ENCODE measurements at places on chromosomes 12 and 14. TPM values are rescaled to one million over a fixed set of nuclear protein-coding genes. Genes with fewer than 3 reads are reported as not detected.

DNA sequence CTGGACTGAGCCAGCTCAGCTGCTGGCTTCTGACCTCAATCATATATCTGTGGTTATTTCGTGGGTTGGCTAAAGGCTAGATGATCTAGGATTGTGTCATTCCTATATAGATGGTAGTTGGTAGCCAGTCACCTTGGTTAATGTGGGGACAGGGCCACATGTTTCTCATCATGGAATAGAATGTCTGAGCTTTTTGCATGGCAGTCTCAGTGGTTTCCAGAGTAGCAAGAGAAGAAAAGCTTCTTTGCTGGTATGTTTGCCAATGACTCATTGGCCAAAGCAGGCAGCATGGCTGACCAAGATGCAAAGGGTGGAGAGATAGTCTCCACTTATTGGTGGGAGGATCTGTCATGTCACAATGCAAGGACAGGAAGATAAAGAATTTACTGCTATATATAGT, 746.4 kb upstream of the FLRT2 start:
- no peaks in the 10 kb centered on the region for H3K36me3 ChIP-seq
- H3K27ac ChIP-seq = no peak overlapping the region
- H3K27me3 ChIP-seq = no peaks in the 10 kb centered on the region
- no peaks in the 10 kb centered on the region for H3K4me1 ChIP-seq
- no peak for DNase-seq

Gene FITM1
- total RNA-seq = 1.9 TPM

DNA sequence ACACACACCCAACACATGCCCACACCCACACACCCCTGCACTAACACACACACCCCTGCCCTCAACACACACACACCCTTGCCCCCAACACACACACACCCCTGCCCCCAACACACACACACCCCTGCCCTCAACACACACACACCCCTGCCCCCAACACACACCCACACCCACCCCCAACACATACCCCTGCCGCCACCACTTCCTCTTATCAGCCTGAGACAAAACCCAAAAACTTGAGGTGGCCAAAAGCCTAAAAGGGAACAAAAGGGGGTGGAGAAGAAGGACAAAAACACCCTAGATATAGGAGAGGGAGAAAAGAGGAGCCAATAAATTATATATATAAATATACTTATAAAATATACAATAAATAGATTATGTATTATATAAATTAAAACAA, 9.1 kb upstream of the DEGS2 start:
- peaks cover 9% of the 10 kb centered on the region for H3K4me1 ChIP-seq
- no peak for DNase-seq
- H3K36me3 ChIP-seq = no peaks in the 10 kb centered on the region
- H3K4me3 ChIP-seq = no peak overlapping the region
- H3K27ac ChIP-seq = no peak overlapping the region

- no peaks in the 10 kb centered on the region for H3K4me1 ChIP-seq
- H3K27ac ChIP-seq = no peak overlapping the region
- peaks cover 8% of the 10 kb centered on the region for H3K27me3 ChIP-seq
- no peak overlapping the region for H3K4me3 ChIP-seq
- DNase-seq = no peak
Measured at GRCh38 chr12:27838543-27839185, 58.6 kb upstream of the MANSC4 start.

DNA sequence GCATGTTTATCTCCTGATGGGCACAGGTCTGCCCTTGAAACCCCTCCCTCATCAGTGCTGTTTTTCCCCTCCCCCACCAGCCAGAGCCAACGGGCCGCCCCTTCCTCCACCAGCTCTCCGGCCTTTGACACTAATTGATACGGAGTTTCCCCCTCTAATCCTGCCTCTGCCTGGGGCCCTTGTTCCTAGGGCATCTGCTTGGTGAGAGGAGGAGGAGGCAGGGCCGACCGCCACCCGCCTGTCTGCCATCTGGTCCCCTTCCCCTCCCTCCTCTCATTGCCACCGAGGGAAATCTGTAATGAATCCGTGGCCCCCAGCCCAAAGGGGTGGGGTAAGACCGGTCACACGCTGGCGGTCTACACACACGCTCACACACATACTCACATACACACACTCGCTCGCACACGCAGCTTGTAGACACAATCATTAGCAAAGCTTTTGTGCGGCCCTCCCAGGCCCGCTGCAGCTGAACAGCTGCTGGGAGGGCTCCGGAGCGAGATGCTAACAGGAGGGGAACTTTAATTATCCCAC, 27.4 kb downstream of the SRRM4 start:
- no peaks in the 10 kb centered on the region for H3K36me3 ChIP-seq
- DNase-seq = no peak

- no peak for DNase-seq
- H3K4me3 ChIP-seq = no peak overlapping the region
- H3K27me3 ChIP-seq = no peaks in the 10 kb centered on the region
Measured at GRCh38 chr14:45610318-45610717, 357.3 kb upstream of the MIS18BP1 start.

Gene HCAR1
- total RNA-seq = 0.17 TPM

GRCh38 chr12:79250186-79250585, 385.6 kb downstream of the SYT1 start:
- no peaks in the 10 kb centered on the region for H3K4me1 ChIP-seq
- no peaks in the 10 kb centered on the region for H3K36me3 ChIP-seq
- H3K27me3 ChIP-seq = no peaks in the 10 kb centered on the region
- H3K27ac ChIP-seq = no peak overlapping the region

GRCh38 chr14:66833816-66834215, 325.9 kb downstream of the GPHN start:
- no peaks in the 10 kb centered on the region for H3K4me1 ChIP-seq
- no peaks in the 10 kb centered on the region for H3K36me3 ChIP-seq
- no peak overlapping the region for H3K27ac ChIP-seq
- no peak overlapping the region for H3K4me3 ChIP-seq

- no peaks in the 10 kb centered on the region for H3K36me3 ChIP-seq
- H3K4me3 ChIP-seq = no peak overlapping the region
- no peak overlapping the region for H3K27ac ChIP-seq
- peaks cover 6% of the 10 kb centered on the region for H3K27me3 ChIP-seq
Measured at GRCh38 chr12:52757449-52758176, 19.5 kb downstream of the KRT76 start.

DNA sequence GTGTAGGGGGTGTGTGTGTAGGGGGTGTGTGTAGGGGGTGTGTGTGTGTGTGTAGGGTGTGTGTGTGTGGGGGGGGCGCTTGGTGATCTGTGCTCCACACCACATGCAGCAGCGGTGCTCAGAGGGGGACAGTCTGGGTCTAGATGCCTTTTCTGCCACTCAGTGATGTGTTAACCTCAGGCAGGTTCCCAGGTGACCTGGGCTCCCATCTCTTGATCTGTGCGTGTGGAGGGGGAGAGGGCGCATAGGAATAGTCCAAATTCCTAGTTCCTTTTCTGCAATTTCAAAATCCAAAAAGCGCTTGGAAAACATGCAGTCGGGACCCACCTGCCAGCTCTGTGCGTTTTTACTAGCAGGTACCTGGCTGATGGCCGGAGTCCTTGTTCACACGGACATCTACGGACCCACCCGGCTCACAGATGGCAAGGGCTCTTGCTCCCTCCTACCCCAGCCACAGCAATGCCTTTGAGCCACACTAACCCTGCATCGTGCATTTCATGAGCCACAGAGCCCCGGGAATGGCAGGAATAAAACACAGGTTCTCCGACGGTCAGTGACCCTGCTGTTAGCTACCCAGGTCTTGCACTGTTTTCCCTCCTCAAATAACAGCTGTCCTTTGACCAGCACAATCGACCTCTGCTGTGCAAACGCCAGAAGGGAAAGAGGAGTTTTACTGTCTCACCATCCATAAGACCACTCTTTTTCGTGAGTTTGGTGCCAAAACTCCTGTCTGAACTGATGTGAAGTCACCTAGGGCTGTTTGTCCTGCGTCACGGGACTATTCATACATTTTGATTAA, 120.8 kb downstream of the GLT1D1 start:
- no peaks in the 10 kb centered on the region for H3K27me3 ChIP-seq
- DNase-seq = no peak
- H3K27ac ChIP-seq = no peak overlapping the region
- no peak overlapping the region for H3K4me3 ChIP-seq
- H3K36me3 ChIP-seq = no peaks in the 10 kb centered on the region

Gene KRT7
- 2.5 TPM for total RNA-seq

DNA sequence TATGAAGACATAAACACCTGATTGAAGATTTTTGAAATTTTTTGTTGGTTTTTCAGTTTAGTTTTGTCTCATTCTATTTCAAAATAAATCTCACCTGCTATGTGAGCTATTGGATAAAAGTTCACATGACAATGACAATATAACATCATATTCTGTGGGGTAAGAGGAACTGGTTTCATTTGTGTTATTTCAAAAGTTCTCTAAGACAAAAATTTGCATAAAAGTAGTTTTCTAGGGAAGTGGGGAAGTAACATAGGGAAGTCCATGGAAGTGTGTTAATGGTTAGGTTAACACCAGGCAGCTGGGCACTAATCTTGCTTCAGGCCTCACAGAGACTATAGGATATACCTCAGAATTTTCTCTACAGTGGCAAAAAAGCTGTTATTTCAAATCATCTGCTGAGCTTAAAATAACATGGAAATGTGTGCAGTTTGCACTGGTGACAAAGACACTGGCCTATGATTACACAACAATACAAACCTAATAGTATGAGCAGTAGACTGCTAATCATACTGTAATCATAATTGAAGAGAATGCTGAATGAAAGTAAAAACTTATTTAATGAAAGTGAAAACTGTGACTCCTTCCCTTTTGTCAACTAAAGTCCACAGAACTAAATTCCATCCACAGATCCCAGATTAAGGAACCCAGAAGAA, 710.6 kb upstream of the TMEM132C start:
- H3K4me3 ChIP-seq = no peak overlapping the region
- H3K27me3 ChIP-seq = peaks cover 2% of the 10 kb centered on the region
- peaks cover 15% of the 10 kb centered on the region for H3K36me3 ChIP-seq
- H3K4me1 ChIP-seq = peaks cover 46% of the 10 kb centered on the region
- no peak overlapping the region for H3K27ac ChIP-seq
- no peak for DNase-seq

GRCh38 chr14:98494582-98494981, 777.4 kb downstream of the BCL11B start:
- no peaks in the 10 kb centered on the region for H3K36me3 ChIP-seq
- H3K27me3 ChIP-seq = no peaks in the 10 kb centered on the region
- H3K4me3 ChIP-seq = no peak overlapping the region
- no peak for DNase-seq

Gene MUCL1
- total RNA-seq = not detected

DNA sequence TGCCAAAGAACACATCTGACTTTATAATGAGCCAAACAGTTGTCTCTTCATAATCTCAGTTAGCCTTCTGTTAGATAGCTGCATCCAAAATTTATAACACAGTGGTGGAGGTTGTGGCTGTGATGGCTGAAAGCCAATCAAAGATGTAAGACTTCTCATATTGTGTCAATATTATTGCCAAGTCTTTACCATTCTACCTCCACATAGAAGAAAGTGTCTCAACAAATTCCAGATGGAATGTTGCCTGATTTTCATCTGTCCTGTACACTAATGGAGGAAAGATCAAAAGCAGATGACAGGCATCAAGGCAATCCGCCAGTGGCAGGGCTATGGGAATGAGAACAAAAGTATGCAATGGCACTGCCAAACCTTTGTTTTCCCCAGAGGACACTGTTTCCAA, 813.1 kb upstream of the NOVA1 start:
- H3K36me3 ChIP-seq = no peaks in the 10 kb centered on the region
- no peak overlapping the region for H3K27ac ChIP-seq
- no peaks in the 10 kb centered on the region for H3K27me3 ChIP-seq
- H3K4me1 ChIP-seq = no peaks in the 10 kb centered on the region

Gene ANO4
- not detected for total RNA-seq

- no peaks in the 10 kb centered on the region for H3K4me1 ChIP-seq
- no peaks in the 10 kb centered on the region for H3K36me3 ChIP-seq
- no peaks in the 10 kb centered on the region for H3K27me3 ChIP-seq
- no peak for DNase-seq
- no peak overlapping the region for H3K27ac ChIP-seq
- H3K4me3 ChIP-seq = no peak overlapping the region
Measured at GRCh38 chr12:42779186-42779859, 189.8 kb upstream of the PRICKLE1 start.

Gene DNAI7
- total RNA-seq = not detected

DNA sequence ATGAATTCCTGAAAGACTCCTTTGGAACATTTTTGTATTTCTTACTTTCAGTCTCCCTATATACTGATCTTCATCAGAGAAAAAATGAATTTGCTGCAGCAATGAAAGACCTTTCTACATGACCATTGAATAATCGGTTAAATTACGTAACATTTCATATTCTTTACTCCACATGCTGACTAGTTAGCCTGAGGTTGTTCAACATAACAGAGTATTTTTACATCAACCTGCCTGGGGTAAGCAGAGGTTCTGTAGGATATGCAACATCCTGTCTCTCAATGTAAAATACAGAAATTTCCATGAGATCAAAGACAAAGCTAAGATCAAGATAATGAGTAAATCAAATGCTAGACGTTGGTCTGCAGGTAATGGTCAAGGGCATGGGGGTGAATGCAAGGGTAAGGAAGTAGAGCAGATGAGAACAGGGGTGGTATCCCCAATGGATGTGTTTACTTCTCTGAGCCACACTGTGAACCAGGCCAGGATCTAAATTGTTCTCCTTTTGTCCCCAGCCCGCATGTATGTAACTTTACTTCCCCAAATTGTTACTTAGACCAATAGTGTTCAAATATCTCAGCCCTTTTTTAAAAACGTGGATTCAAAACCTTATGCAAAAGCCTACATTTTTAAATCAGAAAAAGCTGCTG, 45.4 kb downstream of the DUSP6 start:
- H3K27me3 ChIP-seq = no peaks in the 10 kb centered on the region
- no peaks in the 10 kb centered on the region for H3K36me3 ChIP-seq
- peaks cover 37% of the 10 kb centered on the region for H3K4me1 ChIP-seq
- no peak overlapping the region for H3K4me3 ChIP-seq
- no peak for DNase-seq
- no peak overlapping the region for H3K27ac ChIP-seq

DNA sequence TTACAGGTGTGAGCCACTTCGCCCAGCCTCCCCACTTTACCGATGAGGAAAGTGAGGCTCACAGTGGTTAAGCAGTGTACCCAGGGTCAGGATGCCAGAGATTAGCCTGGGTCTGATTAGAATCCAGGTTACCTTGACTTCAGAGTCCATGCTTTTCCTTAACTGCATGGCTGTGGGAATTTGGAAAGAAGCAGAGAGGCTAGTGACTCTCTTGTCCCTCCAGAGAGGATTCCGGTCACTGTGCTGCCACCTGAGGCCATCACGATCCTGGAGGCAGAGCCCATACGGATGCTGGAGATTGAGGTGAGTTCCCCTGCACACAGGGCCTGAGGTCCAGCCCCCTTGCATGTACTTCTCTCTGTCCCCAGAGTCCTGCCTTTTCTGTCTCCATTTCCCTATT, 4.7 kb downstream of the REC8 start:
- H3K27ac ChIP-seq = no peak overlapping the region
- no peak overlapping the region for H3K4me3 ChIP-seq
- no peaks in the 10 kb centered on the region for H3K27me3 ChIP-seq
- H3K4me1 ChIP-seq = peaks cover 28% of the 10 kb centered on the region
- peaks cover 46% of the 10 kb centered on the region for H3K36me3 ChIP-seq
- no peak for DNase-seq

GRCh38 chr14:38339696-38340095, 83.8 kb upstream of the CLEC14A start:
- DNase-seq = no peak
- H3K27me3 ChIP-seq = peaks cover 2% of the 10 kb centered on the region

Gene RIPK3
- 41.4 TPM for total RNA-seq

GRCh38 chr12:67788118-67788517, 139.6 kb downstream of the DYRK2 start:
- DNase-seq = no peak
- H3K4me1 ChIP-seq = peaks cover 7% of the 10 kb centered on the region
- no peak overlapping the region for H3K27ac ChIP-seq
- H3K36me3 ChIP-seq = no peaks in the 10 kb centered on the region
- no peak overlapping the region for H3K4me3 ChIP-seq

- H3K27ac ChIP-seq = no peak overlapping the region
- H3K4me3 ChIP-seq = no peak overlapping the region
- no peak for DNase-seq
- no peaks in the 10 kb centered on the region for H3K36me3 ChIP-seq
- H3K27me3 ChIP-seq = peaks cover 58% of the 10 kb centered on the region
Measured at GRCh38 chr12:10771132-10771733, 31.2 kb downstream of the TAS2R7 start.
